ENCODE measurements at places on chromosomes 7 and 10. TPM values are rescaled to one million over a fixed set of nuclear protein-coding genes. Genes with fewer than 3 reads are reported as not detected.

- DNase-seq, result no peak
Observed at GRCh38 chr7:98309566-98309965, 28.1 kb downstream of the BRI3 start.

The SLC39A12 gene
- total RNA-seq, result 0.13 TPM

The ASZ1 gene
- total RNA-seq, result not detected

GRCh38 chr7:2151237-2151636 is 81.5 kb downstream of the MAD1L1 start:
- DNase-seq, result no peak

DNA sequence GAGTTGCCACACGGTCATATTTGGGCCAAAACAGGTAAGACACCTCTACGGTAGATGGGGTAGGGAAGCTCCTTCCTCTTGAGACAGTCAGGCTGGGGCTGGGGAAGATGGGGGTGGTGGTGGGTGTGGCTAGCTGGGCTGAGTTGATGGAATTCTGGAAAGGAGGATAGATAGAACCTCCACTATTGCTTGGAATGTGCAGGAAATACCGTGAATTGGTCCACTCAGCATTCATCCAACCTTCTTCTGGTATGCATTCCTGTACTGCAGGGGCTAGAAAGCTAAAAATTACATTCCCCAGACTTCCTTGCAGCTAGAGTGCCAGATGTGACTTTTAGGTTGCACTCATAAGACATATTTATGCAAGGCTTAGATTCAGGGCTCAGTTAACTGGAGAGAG is 24.8 kb downstream of the TLX1 start:
- no peak for DNase-seq

- no peak for DNase-seq
Observed at GRCh38 chr10:127577376-127578258, 28.5 kb downstream of the NPS start.

Data from colonic mucosa (tissue), 4 donors.